Stimulated activated naive B cell treated with anti-CD40 and anti-IgM and Interleukin-4, amounts not matched to agents 10 μg/mL and 1 μg/mL and 100 μg/mL, for 72 hours (primary cell): ENCODE measurements at places on chromosomes 2 and 18.

DNA sequence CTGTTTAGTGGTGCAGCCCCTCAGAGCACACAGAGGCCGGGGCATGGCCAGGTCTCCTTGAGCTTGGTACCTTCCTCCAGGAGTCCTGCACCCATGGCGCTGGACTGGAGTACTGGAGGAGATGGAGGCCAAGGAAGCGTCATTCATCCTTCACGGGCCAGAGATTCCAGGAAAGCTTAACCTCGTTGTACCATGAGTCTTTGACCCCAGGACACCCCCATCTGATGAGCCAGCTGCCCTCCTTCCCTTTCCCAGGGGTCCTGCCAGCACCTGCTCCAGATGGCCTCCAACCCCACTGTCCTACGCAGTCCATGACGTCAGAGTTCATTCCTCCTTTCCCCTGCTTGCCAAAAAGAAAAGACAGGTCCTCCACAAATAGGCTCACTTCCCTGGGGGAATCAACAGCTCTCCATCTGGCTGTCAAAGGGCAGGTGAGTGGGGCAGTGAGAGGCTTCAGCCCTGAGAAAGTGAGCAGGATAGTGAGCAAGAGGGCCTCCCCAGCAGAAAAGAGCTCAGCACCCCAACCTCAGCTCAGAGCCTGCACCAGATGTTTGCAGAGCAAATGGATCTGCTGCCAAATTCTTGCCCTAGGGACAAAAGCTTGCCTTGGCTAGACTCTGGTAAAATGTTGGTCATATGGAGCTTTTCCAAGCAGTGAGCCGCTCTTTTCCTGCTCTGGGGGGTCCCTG lies 4.5 kb upstream of the NPPC start:
- DNase-seq = no peak

GRCh38 chr18:23703057-23703986 lies 14.1 kb downstream of the LAMA3 start:
- no peak for DNase-seq

- DNase-seq = no peak
Observed at GRCh38 chr2:88196490-88197087, 26.4 kb downstream of the THNSL2 start.

GRCh38 chr18:66271962-66272361 lies 331.9 kb downstream of the CDH19 start:
- DNase-seq = no peak

GRCh38 chr2:43950383-43951008 lies 45.3 kb downstream of the LRPPRC start:
- DNase-seq = no peak

DNA sequence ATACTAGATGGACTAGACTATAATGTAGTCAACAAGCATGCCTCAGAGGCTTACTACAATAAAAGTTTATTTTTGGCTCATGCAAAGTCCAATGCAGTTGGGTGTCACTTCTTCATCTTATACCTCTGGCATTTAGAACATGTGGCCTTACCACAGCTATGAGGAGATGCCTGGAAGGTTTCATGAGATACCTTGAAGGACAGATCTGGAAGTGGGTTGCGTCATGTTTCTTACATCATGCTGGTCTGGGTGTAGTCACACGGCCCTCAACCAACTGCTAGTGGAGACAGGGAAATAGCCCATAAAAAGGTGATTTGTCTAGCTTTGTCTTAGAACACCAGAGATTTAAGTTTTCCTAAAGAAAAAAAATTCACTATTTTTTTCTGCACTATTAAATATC lies 91.7 kb upstream of the MMADHC start:
- no peak for DNase-seq

GRCh38 chr2:219406861-219407230 lies 11.3 kb upstream of the DES start:
- no peak for DNase-seq

- no peak for DNase-seq
Observed at GRCh38 chr2:10452312-10452711, 4.2 kb upstream of the ODC1 start.
